ENCODE measurements at places on chromosomes 6 and 20.

- DNase-seq = no peak
Observed at GRCh38 chr6:83952830-83953229, 80.7 kb upstream of the MRAP2 start.

DNA sequence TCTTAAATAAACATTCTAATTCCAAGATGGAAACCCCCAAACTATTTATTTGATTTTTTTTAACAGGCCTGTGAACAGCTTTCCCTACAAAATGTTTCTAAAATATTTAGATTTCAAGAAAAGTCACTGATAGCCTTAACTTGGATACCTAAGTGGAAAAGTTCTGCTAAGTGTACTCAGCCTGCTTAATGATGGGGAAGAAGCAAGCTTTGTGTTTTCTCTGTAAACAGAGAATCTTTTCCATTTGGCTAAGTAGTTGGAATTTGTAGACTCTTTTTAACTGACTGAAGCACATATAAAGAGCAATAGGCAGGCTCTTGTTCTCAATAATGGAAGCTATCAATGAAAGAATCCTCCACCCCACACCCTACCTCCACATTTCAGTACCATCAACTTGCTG is 108.2 kb downstream of the KIF6 start:
- DNase-seq = no peak

- no peak for DNase-seq
Observed at GRCh38 chr20:926670-927069, 10.5 kb upstream of the ANGPT4 start.

- no peak for DNase-seq
Observed at GRCh38 chr20:60559462-60559861, 601.2 kb downstream of the CDH26 start.

DNA sequence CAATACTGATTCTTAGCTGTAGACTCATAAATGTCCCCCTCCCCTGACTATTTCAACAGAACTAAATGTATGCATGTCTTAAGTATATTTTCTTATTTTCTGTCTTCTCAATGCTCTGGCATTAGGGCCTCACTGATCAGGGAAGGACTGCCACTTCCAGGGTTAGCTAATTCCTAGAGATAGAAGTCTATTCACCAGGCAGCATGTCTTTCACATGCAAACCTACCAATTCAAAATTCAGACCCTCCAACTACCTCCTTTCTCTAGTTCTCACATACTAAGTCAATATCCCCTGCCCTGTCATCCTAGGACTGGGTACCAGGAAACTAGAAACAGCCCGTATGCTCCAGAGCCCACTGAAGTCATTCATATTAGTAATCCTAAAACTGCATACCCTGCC is 132.3 kb downstream of the RALGAPA2 start:
- no peak for DNase-seq

GRCh38 chr6:1806935-1807334 is 197.2 kb downstream of the FOXC1 start:
- no peak for DNase-seq

DNA sequence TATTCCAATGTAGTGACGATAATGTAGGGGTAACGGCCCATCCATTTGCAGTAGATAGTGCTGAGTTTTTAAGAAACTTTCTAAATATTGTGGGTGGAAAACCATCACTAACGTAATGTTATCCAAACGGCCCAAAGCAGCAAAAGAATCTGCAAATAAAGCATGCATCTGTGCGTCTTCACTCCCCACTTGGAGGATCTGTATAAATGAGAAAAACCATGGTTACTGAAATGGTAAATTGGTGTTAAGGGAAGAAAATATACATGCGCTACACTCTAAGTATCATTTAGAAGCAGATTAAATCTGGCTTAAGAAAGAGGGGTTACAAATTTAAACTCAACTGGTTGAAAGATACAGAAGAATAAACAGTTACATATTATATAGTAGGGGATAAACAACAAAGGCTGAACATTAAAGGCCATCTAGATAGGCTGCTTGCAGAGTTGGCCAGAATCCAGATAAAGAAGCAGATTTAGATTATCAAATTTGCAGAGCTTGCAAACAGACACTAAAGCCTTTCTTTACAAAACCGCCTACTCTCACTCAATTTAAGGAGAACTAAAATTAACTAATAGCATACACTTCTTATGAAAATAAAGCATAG is 93.3 kb downstream of the SESN1 start:
- no peak for DNase-seq

GRCh38 chr20:8854571-8854970 is 214.3 kb upstream of the PLCB4 start:
- DNase-seq = peak; percentile 70

- DNase-seq = no peak
Observed at GRCh38 chr6:52617087-52617486, 40.2 kb upstream of the TRAM2 start.

GRCh38 chr6:2986722-2987221 is 12.9 kb upstream of the NQO2 start:
- DNase-seq = no peak

DNA sequence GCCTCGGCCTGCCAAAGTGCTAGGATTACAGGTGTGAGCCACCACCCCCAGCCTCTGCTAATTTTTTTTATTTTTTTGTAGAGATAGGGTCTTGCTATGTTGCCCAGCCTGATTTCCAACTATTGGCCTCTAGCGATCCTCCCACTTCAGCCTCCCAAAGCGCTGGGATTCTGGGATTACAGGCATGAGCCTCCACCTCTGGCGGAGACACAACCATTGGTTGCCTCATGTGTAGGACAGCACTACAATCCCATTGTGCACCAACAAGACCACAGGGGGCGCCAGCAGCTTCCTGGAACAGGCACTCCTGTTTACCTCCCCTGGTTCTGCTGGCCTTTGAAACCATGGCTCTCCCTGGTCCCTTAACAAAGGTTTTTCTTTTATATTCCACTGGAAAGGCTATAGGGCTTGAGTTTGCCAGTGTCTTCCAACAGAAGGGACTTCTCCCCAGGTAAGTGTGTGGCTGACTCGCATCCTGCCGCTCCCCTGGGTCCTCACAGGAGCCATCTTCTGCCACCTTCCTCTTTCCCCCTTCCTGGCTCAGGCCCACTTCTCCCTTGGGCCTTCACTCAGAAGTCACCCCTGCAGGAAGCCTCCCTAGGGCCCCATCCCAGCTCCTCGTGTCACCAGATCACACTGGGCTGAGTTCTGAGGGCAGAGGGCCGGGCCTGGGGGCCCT is 39.2 kb upstream of the TLDC2 start:
- DNase-seq = peak; percentile 79

- DNase-seq = no peak
Observed at GRCh38 chr6:129732542-129732941, 22.6 kb upstream of the ARHGAP18 start.

DNA sequence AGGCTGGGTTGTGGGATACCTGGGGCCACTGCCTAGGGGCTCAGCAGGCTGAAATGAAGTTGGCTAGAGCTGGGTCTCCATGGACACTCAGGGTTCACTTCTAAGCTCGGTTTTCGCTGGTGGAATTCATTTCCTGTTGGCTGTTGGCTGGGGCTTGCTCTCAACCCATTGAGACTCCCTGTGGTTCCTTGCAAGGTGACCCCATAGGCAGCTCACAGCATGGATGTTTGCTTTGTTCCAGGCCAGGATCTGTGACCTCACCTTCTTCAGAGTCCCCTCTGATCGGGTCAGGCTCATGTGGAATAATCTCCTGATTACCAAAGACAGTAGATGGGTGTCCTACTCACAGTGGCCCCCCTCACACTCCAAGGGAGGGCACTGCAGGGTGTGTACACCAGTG is 229.3 kb downstream of the QKI start:
- DNase-seq = no peak

DNA sequence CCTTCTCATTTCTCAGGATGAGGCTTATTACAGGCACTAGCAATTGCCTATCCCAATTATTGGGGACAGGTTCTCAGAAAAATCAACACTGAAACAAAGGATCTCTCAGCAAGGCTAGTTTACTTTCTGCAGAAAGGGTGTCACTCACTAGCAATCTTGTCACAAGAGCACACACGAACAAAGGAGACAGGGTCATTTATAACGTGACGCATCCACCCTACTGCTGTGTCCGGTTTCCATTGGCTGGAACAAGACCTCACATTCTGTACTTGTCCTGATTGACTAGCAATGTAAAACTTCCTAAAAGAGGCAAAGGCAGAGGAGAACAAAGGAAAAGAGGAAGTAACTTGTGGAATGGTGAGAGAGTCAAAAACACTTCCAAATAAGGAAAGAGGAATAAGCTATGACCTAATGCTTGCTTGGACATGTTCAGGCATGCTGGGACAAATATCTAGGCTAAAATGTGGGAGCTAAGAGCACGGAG is 160.2 kb upstream of the STXBP5 start:
- no peak for DNase-seq

- no peak for DNase-seq
Observed at GRCh38 chr6:161272635-161273273, 1.1 kb downstream of the AGPAT4 start.

DNA sequence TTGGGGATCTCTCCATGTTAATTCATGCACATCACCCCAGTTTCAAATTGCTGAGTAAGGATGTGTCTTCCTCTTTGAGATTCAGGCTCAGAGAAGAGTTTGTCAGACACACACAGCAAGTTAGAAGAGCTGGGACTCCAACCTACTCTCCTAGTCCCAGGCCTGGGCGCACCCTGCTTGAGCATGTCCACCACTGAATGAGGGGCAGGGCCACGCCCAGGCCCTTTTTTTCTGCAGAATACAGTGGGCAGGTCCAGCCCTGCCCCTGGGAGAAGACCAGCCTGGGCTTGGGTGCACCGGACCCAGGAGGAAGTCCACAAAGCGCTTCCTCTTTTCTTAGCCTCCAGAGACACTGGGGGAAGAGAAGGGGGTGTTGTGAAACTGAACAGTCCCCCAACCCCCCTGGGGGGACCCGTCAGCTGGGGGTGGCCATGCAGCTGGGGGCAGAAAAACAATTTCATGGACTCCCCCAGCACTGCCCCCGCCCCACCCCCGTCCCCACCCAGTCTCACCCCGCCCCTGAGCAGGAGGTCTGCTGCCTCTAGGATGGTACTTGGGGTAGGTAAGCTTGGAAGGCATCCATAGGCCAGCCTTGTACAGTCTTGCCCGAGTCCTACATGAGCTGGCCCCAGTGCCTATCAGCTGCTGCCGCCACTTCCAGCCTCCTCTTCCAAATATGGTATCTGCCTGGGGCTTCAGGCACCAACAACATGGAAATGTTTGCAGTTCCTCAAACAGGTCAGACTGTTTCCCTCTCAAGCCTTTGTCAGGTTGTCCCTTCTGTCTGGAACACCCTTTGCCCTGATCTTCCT is 11.7 kb upstream of the HCK start:
- DNase-seq = peak; percentile 89

DNA sequence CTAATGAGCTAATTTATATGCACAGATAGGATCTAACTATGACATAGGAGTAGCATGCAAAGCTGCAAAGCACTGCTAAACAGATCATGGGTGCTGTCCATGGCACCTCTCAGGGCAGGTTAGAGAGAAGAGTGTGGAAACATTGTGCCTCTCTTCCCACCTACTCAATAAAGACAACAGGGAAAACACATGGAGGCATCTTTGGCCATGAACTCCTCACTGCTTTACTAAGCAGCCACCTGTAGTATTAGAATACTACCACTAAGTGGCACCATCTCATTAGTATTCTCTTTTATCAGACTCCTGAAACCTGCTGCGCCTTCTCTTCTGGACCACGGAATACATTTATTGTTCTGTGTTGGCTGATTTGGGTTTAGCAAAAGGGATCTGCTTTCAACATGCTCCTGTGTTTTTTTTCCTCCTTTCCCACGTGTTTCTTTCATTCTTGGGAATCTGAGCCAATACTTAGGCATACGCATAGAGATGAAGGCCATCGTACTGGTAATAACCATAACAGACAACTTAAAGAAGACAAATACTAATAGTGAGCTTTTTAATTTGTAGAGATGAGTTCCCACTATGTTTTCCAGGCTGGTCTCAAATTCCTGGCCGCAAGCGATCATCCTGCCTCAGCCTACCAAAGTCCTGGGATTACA is 9.4 kb upstream of the HDDC2 start:
- DNase-seq = no peak

DNA sequence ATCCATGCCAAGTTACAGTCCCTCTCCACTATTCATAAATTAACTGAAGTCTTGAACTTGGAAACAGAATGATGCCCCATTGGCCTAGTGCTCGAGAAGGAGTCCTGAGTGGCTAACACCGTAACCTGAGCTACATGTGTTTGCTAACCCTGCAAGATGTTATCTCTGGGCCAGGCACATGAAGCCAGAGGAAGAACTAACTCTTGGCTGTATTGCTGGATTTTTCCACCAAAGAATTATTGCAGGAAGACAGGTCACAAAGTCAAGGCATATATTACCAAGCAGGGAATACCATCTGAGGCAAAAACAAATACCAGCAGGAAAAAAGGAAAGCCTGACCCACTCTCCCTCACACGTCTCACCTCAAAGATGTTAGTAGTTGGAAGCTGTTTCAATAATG is 148.9 kb upstream of the PHACTR1 start:
- DNase-seq = no peak

GRCh38 chr6:29426654-29427053 is 11.9 kb downstream of the OR12D1 start:
- DNase-seq = no peak

DNA sequence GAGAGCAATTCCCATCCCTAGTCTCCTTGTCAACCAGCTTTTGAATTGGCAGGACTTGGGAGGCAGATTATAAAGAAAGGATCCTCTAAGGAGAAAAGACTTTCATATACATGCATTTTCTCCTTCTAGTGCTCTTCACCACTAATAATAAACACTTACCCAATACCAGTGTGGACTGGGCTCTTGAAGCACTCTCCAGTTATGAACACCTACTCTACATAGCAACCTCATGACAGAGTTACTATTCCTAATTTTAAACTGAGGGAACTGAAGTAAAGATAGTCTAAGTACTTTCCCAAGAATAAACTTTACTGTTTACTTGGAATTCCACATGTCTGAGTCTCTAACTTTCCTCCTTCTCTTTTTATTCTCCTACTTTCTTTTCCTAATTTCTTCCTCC is 4.8 kb downstream of the COL9A1 start:
- no peak for DNase-seq

DNA sequence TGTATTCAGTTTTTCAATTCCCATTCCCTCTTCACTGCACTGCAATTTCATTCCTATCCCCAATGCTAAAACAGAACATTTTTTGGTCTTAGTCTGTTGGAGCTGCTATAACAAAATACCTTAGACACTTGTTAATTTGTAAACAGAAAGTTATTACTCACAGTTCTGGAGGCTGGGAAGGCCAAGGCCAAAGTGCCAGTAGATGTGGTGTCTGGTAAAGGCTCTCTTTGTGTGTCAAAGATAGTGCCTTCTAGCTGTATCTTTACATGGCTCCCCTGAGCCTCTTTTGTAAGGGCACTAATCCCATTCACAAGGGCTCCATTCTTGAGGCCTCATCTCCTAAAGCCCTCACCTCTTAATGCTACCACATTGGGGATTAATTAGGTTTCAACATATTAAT is 40.0 kb downstream of the PHIP start:
- no peak for DNase-seq

Measured in Right ventricle myocardium inferior (tissue), 1 donor.